ENCODE measurements at places on chromosomes 5 and 9.
A peak's percentile ranks its signal among the peaks of the same experiment; 100 is the strongest.

GRCh38 chr5:13987843-13988464, 43.5 kb upstream of the DNAH5 start:
- no peak for DNase-seq

- DNase-seq, result no peak
Measured at GRCh38 chr9:122005597-122005996, 87.5 kb downstream of the TTLL11 start.

- no peak for DNase-seq
Measured at GRCh38 chr5:2536632-2537377, 214.7 kb downstream of the IRX2 start.

DNA sequence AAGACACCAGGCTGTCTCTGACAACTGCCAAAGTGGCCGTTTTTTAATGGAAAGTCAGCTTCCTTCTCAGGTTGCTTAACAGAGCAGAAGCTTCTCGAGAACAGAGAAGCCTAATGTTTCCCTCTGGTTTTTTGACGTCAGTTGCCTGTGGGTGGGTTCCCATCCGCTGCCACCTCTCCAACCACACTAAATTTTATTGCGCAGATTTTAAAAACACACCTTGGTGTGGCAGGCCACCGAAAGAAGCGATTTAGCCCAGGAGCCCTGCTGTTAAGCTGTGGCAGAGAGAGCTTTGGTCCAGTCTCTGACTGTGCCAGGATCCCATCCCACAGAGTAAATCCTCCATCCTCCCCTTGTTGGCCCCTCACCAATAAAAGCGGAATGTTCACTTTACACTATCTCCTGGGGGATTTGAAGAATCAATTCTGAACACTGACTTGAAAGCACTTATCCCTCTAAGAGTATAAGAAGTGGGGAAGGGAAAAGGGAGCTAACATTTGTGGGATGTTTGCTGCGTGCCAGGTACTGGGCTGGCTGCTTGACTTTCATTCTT, 181.6 kb downstream of the AOPEP start:
- DNase-seq, result peak; percentile 58

GRCh38 chr9:36306471-36307306, 48.4 kb upstream of the GNE start:
- no peak for DNase-seq

DNA sequence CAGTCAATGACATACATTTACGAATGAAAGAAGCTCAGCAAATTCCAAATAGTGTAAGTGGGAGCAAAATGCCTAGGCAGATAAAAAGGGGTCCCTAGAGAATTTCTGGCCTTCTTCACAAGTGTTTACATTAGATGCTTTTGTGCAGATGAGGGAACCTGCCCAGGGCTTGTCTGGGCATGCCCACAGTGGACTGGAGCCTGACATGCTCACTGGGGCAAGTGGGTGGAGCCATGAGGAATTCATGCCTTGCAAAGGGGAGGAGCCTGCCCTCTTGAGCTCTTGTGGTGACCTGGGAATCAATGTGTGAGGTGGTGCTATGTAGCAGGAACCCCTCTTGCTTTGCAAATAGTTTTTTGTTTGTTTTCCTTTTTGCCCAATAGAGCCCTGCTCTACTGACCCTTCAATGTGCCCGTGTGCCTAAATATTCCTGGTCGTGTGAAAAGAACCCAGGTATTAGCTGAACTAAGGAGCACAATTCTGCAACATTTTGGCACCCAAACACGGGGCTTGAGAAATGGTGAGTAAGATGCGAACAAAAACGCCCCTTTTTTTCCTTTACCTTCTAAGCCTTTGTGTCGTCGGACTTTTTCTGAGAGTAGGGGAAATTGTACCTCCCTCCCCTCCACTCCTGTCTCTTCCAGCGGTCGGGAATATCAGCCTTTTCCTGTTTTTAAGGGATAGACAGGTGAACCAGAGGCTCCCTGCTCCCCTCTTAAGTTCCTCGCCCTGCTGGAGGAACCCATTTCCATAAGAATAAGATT, 433.8 kb upstream of the CDH9 start:
- DNase-seq, result peak; percentile 47

DNA sequence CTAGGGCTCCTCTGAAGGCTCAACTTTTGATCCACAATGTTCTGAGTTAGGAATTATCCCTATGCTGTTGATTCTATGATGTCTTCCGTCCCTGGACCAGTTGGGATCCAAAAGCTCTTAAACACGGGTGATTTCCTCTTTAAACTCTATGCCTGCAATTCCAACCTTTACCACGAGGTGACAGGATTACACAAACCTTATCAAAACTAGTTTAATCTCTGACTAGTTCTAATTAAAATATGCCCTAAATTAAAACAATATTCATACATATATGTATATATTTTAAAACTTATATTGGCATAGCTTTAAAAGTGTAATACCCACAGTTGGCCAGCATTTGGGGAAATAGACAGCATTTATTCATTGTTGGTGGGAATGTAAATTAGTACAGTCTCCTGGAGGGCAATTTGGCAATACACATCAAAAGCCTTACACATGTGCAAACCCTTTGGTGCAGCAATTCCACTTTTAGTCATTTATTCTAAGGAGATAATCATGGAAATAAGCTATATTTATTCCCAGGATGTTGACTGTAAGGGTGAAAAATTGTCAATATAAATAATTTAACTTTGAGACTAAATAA, 51.6 kb upstream of the PHYKPL start:
- no peak for DNase-seq

GRCh38 chr9:65458465-65458864, 173.5 kb upstream of the FOXD4L5 start:
- DNase-seq, result no peak

- DNase-seq, result no peak
Measured at GRCh38 chr9:136896027-136896426, 9.7 kb downstream of the TRAF2 start.

GRCh38 chr5:88734191-88734640, 148.8 kb downstream of the MEF2C start:
- no peak for DNase-seq
